ENCODE measurements at places on chromosomes 1 and 21. TPM values are rescaled to one million over a fixed set of nuclear protein-coding genes. Genes with fewer than 3 reads are reported as not detected.
A peak's percentile ranks its signal among the peaks of the same experiment; 100 is the strongest.

DNA sequence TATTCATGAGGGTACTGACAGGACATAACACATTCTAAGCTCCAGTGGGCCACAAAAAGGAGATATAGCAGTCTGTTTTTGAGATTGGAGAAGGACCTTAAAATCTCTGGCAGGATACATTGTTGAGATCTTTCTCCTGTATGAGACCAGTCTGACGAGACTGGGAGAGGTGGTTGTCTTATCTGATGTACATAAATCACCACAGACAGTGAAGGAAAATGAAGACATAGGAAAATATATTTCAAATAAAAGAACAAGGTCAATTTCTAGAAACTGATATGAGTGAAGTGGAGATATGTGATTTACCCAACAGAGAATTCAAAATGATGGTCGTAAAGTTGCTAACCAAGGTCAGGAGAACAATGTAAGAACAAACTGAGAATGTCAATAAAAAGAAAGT lies 21.3 kb upstream of the EGLN1 start:
- no peaks in the 10 kb centered on the region for H3K36me3 ChIP-seq
- H3K4me3 ChIP-seq, result no peak overlapping the region
- no peaks in the 10 kb centered on the region for H3K27me3 ChIP-seq

DNA sequence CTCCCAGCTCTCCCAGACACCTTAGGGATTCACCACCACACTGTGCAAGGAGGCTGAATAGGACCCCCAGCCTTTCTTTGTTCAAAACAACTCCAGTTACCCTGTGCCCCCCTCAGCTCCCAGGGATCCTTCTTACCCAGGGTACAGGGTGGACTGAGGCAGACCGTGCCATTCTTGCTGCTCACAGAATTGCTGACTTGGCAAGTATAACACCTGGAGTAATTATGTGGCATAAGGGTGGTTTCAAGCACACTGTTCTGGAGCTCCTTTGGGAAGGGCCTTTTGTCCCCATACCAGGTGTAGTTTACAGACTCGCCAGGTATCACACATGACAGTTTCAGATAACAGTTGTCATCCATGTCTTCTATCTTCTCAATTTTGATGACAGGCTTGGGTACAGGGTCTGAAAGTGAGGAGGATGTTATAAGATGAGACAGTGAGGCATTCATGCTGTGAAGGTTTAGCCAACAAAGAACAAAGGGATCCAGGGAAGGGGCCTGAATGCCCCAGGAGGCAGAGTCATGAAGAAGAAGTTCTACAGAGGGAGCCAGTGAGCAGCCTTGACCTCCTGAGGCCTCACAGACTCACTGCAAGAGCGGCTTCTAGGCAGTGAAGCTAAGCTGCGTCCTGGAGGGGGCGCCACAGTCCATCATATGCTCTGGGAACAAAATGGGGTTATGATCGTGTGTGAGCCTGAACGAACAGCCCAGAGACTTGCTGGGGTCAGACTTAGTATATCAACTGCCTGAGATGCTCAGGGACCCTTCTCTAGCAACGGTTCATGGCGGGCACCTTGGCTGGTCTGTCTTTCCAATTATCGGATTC lies 30.3 kb downstream of the CD48 start:
- no peaks in the 10 kb centered on the region for H3K36me3 ChIP-seq
- H3K27ac ChIP-seq, result no peak overlapping the region
- no peak overlapping the region for H3K4me3 ChIP-seq

- peak overlapping the region; percentile 78 for H3K27ac ChIP-seq
- no peak for DNase-seq
- no peaks in the 10 kb centered on the region for H3K27me3 ChIP-seq
- no peak overlapping the region for H3K4me3 ChIP-seq
- H3K4me1 ChIP-seq, result no peaks in the 10 kb centered on the region
These were observed 85.1 kb downstream of the STUM start for GRCh38 chr1:226633541-226634165.

Gene OLFML2B
- 8.5 TPM for total RNA-seq

Gene IGSF5
- not detected for total RNA-seq

DNA sequence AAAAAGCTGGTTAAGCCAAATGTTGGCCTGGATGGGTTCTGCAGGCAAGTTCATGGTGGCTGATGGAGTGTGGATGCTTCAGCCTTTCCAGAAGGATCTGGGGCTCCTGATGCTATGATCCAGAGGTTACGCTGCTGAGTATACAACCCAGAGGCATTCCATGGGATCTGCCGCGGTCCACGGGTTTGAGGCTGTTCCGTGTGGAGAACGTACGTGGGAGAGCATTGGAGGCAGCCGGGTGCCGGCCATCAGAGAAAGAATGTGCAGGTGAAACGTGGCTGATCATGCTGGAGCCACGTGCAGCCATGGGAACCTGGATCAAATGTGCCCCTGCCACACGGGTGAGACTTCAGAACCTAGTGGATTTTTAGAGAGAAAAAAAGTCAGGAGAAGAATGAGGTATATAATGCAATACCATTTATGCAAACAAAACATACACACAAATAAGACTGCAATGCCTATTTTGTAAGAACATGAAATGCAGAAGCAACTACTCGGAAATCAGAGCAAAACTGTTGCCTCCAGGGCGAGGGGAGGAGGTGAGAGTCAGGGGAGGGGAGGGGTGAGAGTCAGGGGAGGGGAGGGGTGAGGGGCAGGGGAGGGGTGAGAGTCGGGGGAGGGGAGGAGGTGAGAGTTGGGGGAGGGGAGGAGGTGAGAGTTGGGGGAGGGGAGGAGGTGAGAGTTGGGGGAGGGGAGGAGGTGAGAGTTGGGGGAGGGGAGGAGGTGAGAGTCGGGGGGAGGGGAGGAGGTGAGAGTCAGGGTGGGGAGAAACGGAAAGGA lies 116.5 kb upstream of the C1orf174 start:
- H3K36me3 ChIP-seq, result no peaks in the 10 kb centered on the region
- H3K4me1 ChIP-seq, result no peaks in the 10 kb centered on the region
- H3K27me3 ChIP-seq, result no peaks in the 10 kb centered on the region
- DNase-seq, result no peak
- H3K27ac ChIP-seq, result no peak overlapping the region
- H3K4me3 ChIP-seq, result no peak overlapping the region

DNA sequence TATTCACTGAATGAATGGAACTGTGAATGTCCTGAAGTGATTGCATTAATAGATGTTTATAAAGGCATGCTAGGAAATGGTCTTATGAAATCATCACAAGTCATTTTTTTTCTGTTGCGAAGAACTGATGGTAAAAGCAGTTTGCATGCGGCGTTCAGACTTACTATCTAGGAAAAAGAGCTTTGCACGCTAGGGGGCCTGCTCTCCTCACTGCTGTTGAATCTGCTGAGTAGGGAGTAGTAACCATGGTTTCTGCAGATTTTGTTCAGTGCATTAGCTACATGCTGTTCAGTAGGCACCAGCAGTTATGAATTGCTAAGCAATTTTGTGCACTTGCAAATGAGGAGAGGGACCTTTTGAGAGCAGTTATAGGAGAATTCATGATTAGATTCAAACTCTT lies 57.9 kb downstream of the CENPF start:
- H3K4me1 ChIP-seq, result no peaks in the 10 kb centered on the region
- H3K27me3 ChIP-seq, result no peaks in the 10 kb centered on the region

DNA sequence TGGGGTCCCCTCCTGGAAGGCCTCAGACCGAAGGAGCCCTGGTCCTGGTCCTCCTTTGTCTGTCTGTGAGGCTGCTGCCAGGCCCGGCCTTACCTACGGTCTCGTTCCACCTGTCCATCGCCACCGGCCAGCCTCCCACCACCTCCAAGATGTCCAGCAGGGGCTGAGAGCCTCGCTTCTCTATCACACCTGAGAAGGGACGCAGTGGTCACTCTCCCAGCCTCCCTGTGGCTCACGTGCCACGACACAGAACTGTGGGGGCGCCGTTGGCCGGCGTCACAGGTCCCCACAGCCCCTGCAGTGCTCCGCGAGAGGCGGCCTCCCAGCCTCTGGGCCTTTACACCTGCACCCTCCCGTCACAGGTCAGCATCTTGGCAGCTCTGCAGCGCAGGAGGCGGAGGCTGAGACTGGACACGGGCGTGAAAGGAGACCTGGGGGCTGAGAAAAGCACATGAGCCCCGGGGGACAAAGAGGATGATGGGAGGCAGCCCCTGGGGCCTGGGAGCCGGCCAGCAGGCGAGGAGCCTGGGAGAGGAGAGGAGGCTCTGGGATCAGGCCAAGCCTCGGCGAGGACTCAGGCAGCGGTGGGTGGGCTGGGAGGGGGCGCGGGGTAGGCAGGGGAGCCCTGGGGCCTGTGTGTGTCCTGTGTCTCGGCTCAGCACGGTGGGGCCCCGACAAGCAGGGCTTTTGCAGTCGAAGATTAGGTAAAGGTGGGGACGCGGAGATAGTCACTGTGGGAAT lies 20.5 kb downstream of the PRXL2B start:
- H3K36me3 ChIP-seq, result no peaks in the 10 kb centered on the region
- no peak overlapping the region for H3K27ac ChIP-seq
- DNase-seq, result no peak
- no peaks in the 10 kb centered on the region for H3K4me1 ChIP-seq

- H3K36me3 ChIP-seq, result no peaks in the 10 kb centered on the region
- no peaks in the 10 kb centered on the region for H3K27me3 ChIP-seq
- DNase-seq, result no peak
These were observed 79.8 kb downstream of the OMA1 start for GRCh38 chr1:58466630-58467241.

Gene WDR64
- total RNA-seq, result not detected

- H3K4me3 ChIP-seq, result no peak overlapping the region
- H3K4me1 ChIP-seq, result no peaks in the 10 kb centered on the region
- no peaks in the 10 kb centered on the region for H3K36me3 ChIP-seq
- no peak overlapping the region for H3K27ac ChIP-seq
- no peaks in the 10 kb centered on the region for H3K27me3 ChIP-seq
These were observed 133.0 kb upstream of the SAMSN1 start for GRCh38 chr21:14678973-14679574.

Gene DMRTA2
- not detected for total RNA-seq

Gene NPPB
- total RNA-seq, result not detected

- peaks cover 7% of the 10 kb centered on the region for H3K27me3 ChIP-seq
- no peaks in the 10 kb centered on the region for H3K4me1 ChIP-seq
- no peaks in the 10 kb centered on the region for H3K36me3 ChIP-seq
- DNase-seq, result peak; percentile 8
These were observed 7.5 kb upstream of the WNT3A start for GRCh38 chr1:227999056-227999930.

- no peak overlapping the region for H3K4me3 ChIP-seq
- H3K27ac ChIP-seq, result peak overlapping the region; percentile 67
- DNase-seq, result peak; percentile 65
- no peaks in the 10 kb centered on the region for H3K36me3 ChIP-seq
These were observed 236.2 kb downstream of the NFIA start for GRCh38 chr1:61318319-61319125.

DNA sequence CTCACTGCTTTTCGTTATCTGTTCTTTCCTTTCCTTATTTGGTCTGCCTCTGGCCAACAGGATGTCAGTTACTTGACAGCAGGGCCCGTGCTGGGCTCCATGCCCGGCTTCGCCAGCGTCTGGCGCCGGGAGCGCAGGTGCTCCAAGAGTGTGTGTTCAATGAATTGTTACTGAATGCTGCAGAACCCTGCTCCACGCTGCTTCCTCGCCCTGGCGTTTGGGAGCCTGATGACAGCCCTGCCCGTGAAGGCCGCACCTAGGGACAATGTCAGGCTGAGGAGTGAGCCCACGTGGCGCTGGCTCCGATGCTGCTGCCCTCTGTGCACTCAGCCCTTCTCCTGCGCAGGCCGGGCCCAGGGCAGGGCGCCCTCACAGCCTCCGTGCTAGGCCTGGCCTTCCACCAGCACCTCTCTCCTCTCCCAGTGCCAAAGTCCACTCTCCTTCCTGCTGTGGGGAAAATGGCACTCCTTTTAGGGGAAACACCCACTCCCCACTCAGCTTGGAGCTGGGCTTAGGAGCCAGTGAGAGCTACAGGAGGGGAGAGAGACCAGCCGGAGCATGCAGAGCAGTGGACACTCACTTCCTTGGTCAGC lies 51.4 kb downstream of the ACBD3 start:
- H3K27ac ChIP-seq, result no peak overlapping the region
- H3K36me3 ChIP-seq, result no peaks in the 10 kb centered on the region
- no peak overlapping the region for H3K4me3 ChIP-seq
- DNase-seq, result no peak
- H3K27me3 ChIP-seq, result no peaks in the 10 kb centered on the region
- H3K4me1 ChIP-seq, result no peaks in the 10 kb centered on the region

DNA sequence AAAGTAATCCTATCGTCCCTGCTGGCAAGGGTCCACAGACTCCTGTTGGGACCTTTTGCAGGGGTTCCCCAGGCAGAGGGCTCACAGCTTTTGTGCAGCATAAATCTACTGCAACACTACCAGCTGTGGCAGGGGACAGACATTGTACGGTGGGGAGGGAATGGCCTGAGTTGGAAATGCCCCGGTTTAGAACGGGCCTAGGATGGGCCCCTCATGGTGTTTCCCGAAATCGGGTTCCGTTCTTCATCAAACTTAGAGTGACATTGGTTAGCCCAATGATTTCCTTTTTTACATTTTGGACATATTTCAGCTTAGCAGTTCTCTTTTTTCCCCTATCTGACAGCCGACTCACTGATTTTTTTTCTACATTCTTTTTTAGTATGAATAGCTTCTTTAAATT lies 26.5 kb upstream of the SAMD11 start:
- H3K36me3 ChIP-seq, result no peaks in the 10 kb centered on the region
- DNase-seq, result no peak
- no peak overlapping the region for H3K4me3 ChIP-seq
- H3K4me1 ChIP-seq, result no peaks in the 10 kb centered on the region
- H3K27ac ChIP-seq, result no peak overlapping the region

Gene SLC1A7
- total RNA-seq, result not detected

Gene SCAF4
- total RNA-seq, result 4.9 TPM

GRCh38 chr1:151992303-151993083 lies 1.2 kb downstream of the S100A10 start:
- no peaks in the 10 kb centered on the region for H3K27me3 ChIP-seq
- peak; percentile 78 for DNase-seq
- H3K27ac ChIP-seq, result peak overlapping the region; percentile 87

Gene S100A3
- not detected for total RNA-seq

GRCh38 chr1:156097499-156098178 lies 15.4 kb upstream of the MEX3A start:
- no peaks in the 10 kb centered on the region for H3K4me1 ChIP-seq
- no peaks in the 10 kb centered on the region for H3K27me3 ChIP-seq
- peak overlapping the region; percentile 93 for H3K27ac ChIP-seq
- no peaks in the 10 kb centered on the region for H3K36me3 ChIP-seq
- H3K4me3 ChIP-seq, result no peak overlapping the region
- no peak for DNase-seq

Gene APCS
- not detected for total RNA-seq

GRCh38 chr1:162137179-162137960 lies 67.9 kb downstream of the NOS1AP start:
- no peaks in the 10 kb centered on the region for H3K36me3 ChIP-seq
- H3K4me1 ChIP-seq, result no peaks in the 10 kb centered on the region
- H3K27ac ChIP-seq, result no peak overlapping the region

Gene DNAH14
- total RNA-seq, result 0.77 TPM

DNA sequence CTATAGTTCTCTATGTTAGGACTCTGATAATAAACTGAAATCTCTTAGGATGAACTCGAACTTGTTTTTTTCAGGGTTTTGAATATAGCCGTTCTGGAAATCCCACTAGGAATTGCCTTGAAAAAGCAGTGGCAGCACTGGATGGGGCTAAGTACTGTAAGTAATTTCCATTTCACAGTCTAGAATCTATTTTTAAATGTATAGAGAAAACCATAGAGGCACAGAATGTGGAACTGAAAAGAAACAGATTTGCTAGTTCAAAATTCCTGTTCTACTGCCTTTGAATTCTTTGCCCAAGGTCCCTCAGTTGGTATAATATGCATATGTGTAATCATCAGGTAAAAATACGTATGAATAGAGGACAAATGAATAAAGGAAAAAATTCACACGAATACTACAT lies 4.8 kb downstream of the CTH start:
- H3K27ac ChIP-seq, result no peak overlapping the region
- no peaks in the 10 kb centered on the region for H3K4me1 ChIP-seq
- no peak overlapping the region for H3K4me3 ChIP-seq
- no peak for DNase-seq
- no peaks in the 10 kb centered on the region for H3K27me3 ChIP-seq

Gene FCGR3A
- 11.1 TPM for total RNA-seq
